ENCODE measurements at places on chromosomes 1 and 21.

- no peak for DNase-seq
These were observed 25.5 kb upstream of the ZNF281 start for GRCh38 chr1:200435200-200435780.

DNA sequence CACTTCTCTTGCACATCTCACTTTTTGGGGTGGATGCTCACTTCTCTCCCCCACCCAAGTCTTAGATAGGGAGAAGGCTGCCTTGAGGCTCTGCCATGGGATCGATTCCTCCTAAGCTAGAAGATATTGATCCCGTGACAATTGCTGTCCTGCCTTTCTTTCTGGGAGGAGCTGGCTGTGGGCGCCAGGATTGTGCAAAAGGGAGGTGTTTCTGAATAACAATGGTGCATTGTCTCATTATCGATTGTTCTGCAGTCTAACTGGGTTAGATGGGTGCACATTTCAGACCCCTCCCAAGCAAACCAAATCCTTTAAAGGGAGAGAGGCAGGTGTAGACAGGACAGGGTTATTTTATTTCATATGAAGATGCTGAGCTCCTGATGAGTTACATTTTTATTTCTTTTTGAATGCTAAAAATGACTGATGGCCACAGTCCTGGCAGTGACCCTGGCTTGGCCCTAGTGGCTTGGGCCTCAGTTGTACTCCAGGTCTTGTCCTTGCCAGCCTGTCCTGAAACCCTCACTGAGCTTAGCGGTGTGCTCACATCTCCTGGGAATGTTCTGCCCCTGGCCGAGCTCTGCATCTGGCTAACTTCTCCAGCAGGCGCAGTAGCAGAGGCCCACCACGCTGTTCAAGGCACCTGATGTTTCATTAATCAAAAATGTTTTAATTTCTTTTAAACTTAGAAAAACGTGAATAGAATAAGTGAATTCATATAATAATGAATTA lies 99.0 kb upstream of the KAZN start:
- DNase-seq: no peak

- DNase-seq: no peak
These were observed 20.8 kb upstream of the RLF start for GRCh38 chr1:40140211-40140973.

DNA sequence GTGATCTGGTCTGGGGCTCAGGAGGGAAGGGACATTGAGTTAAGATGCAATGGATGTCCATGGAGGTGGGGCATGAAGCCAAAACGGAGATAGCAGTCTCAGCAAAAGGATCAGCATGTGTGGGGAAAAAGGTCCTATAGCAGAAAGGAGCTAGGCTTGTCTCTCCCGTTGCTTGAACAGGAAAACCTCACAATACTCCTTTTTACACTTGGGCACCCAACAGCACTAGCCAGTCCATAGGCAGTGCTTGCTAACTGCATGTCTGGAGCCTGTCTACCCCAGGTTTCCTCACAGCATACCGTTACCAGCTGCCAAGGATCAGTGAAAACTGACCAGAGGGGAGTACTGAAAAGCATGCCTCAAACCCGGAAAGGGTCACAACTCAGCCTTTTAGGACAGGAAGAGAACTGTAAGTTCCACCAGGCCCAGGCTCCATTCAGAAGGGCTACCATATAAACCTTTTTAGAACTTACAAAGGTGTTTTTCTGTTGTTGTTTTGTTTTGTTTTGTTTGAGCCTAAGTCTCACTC lies 78.6 kb downstream of the JAK1 start:
- no peak for DNase-seq

GRCh38 chr1:147618771-147619170 lies 51.6 kb downstream of the ACP6 start:
- DNase-seq: no peak

DNA sequence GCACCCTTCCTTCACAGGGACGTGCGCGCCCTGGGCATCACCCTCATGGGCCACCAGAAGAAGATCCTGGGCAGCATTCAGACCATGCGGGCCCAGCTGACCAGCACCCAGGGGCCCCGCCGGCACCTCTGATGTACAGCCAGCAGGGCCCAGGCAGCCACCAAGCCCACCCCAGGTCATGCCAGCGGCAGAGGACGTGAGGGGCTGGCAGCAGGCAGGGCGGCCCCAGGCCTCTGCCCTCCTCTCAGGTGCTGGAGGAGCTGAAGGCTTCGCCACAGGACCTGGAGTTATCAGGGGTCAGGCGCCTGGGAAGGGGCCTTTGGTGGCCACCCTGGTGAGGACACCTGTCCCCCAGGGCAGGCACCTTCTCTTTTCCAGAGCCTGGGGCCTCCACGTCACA lies 34.8 kb upstream of the C1QA start:
- no peak for DNase-seq

DNA sequence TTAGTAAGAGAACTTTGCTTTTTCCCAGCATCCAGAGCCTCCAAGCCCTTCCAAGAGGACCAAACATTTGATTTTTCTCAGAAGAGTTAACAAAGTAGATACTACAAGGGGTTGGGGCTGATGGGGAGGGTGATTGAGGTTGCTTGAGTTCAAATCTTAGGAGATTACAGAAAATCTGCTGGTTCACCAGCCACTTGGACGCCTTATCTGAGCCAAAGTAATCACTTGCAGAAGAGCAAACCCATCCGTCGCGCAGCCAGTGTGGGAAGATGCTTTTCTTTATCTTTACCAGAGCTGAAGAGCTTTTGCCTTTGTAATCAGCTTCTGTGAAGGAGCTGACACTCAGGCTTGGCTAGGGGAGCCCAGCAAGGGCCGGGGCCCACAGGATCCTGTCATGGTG lies 91.9 kb upstream of the CTTNBP2NL start:
- no peak for DNase-seq

DNA sequence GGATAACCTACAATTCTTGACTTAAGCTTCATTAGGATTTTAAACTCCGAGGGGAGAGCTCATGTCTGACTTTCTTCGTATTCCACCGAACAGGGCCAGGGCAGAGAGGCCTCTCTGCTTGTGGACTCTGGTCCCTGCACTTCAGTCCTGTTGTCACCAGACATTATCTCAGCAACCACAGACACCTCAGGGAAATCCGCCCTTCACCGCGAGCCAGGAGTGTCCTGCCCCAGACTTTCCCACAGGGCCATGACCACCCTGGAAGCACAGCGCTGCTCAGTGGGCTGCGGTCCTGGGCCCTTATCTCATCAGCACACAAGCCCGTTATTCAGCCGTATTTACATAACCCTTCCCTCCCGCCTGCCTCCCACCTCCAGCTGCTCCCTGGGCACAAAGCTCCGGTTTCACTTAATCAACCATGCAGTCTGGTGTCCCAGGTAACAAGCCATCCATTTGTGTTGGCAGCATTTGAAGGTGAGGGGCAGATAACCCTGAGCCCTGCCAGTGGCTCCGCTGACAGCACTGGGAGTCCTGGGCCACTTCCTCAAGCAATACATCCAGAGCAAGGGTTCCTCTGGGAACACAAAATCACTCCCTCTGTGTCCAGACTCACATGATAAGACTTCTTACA lies 122.8 kb upstream of the RAB4A start:
- DNase-seq: no peak

DNA sequence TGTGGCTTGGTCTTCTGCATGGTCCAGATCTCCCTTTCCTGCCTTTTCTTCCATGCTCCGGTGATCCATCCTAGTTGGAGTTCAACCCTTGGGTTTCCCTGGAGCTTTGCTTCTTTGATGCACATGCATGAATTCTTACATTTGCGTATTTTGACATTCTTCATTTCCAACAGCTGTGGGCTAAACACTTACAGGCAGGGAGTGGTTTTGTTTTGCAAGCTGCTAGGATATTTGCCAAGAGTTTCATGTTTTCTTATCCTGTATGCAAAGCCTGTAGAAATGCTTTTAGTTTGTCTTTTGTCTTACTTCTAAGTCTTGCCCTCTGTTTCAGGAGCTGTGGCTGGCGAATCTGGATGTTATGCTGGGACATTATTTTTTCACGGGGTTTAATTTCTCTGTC lies 90.3 kb upstream of the PAXBP1 start:
- DNase-seq: no peak

- no peak for DNase-seq
These were observed 158.2 kb downstream of the PBX1 start for GRCh38 chr1:164716992-164717703.

GRCh38 chr1:224513787-224514209 lies 79.2 kb upstream of the WDR26 start:
- peak; percentile 79 for DNase-seq

- DNase-seq: no peak
These were observed 31.1 kb downstream of the CD160 start for GRCh38 chr1:145750426-145750825.

DNA sequence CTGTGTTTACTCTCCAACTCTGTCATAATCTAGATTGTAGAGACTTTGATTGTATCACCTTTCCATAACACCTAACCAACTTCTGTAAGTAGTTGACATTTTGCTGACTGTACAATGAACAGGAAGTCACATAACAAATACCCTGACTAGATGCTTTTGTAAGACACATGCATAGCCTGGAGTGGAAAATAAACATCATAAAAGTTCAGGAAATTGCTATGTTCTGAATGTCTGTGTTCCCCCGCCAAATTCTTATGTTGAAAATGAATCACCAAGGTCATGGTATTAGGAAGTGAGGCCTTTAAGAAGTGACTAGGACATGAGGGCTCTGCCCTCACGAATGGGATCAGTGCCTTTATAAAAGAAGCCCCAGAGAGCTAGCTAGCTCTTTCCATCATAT lies 40.4 kb upstream of the ZSWIM5 start:
- no peak for DNase-seq

DNA sequence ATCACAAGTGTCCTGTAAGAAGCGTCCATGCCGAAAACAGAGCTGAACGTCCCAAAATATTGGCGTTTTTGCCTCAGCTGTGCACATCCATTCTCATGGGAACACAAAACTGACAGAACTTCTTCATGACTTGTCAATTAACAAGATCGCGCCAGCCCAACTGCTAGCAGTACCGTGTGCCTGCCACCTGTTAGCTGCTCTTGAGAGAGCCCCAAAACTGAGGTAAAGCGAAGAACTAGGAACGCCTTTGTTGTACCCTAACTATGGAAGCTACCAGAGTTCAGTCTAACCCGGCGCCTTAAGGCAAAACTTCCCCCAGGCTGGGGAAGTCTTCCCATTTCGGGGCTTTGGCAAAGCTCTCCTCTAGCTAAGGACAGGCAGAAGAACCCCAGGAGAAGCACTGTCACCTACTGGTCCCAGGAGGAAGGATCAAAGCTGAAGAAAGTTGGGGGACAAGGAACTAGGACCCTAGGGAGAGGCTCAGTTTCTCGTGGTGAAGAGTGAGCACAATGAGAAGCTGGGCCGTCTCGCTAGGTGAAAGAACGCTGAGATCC lies 719 bp downstream of the EYA3 start:
- no peak for DNase-seq

DNA sequence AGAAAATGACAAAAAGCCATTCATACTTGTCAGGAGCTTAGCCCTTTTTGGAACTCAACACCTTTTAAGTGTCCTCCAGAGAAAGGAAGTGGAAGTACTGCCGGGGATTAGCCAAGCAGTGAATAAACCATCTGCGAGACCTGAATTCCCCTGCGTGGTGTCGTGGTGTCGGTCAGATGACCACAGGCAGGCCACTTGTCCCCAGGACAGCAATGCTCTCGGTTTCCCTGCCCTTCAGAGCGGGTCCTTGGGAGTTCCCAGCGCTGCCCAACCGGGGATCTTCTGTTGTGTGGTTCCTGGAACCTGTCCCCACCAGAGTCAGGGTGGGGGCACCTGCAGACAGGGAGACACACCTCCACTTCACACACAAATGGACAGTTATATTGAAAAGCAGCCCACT lies 9.2 kb downstream of the GPR157 start:
- no peak for DNase-seq

DNA sequence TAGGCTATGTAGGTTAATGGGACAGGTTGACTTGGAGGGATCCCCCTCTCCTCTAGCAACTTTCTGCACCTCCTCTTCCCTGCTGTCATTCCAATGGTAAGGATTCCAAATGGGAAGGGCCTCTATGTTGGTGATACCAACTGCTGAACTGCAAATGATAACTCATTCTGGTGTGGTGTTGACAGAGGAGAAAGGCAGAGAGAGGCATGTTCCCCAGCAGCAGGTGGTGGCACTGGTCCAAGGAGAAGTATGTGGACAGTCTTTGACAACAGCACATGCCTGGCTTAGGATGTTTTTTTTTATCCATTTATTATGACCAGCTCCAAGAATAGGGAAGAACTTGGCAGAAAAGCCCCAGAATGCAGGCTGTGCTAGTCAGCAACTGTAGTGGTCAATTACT lies 19.6 kb upstream of the SPAG17 start:
- no peak for DNase-seq

GRCh38 chr1:119550381-119550780 lies 43.4 kb downstream of the HSD3B1 start:
- DNase-seq: no peak
